ENCODE measurements at places on chromosomes 6 and 20. TPM values are rescaled to one million over a fixed set of nuclear protein-coding genes. Genes with fewer than 3 reads are reported as not detected.

- DNase-seq, result no peak
These were observed 65.1 kb downstream of the ZBTB2 start for GRCh38 chr6:151326116-151326825.

DNA sequence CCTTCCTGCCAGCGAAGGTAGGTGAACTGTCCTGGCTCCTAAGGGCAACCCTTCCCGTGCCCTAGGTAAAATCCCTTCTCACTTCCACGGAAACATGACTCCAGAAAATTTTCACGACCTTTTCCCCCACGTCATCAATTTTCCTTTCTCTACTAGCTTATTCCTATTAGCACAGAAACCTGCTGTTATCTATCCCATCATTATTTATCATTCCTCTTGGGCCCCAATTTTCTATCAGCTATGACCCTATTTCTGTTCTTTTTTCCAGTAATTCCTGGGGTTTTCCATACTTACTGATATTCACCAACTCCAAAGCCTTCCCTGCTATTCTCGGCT is 23.8 kb upstream of the GCM1 start:
- DNase-seq, result no peak

The C4A gene
- not detected for polyA plus RNA-seq

- DNase-seq, result no peak
These were observed 10.3 kb downstream of the C20orf203 start for GRCh38 chr20:32663335-32664011.

- peak; percentile 24 for DNase-seq
These were observed 7.1 kb downstream of the VNN2 start for GRCh38 chr6:132750455-132751248.

GRCh38 chr6:49541210-49541724 is 9.2 kb upstream of the C6orf141 start:
- DNase-seq, result no peak

- no peak for DNase-seq
These were observed 23.6 kb downstream of the DTD1 start for GRCh38 chr20:18611492-18611891.

DNA sequence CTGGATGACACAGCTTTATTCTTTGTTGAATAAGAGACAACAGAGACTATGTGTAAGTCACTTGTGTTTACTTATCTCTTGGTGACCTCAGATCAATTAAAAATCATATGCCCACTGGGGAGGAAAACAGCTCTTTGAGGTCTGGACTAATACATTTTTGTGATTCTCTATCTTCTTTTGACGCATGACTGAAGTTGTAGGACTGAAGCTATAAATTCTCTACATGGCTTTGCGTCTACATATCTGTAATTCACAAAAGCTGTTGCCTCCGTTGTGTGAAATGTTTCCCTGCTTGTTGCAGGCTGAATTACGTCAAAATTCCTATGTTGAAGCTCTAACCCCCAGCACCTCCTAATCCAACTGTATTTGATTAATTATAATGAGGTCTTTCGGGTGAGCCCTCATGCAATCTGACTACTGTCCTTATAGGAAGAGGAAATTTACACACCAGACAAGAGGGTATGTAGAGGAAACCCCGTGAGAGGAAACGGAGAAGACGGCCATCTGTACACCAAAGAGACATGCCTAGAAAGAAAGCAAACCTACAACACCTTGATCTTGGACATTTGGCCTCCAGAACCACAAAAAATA is 481.6 kb downstream of the PRKN start:
- no peak for DNase-seq

- DNase-seq, result no peak
These were observed 13.6 kb downstream of the PLEKHG1 start for GRCh38 chr6:150613269-150613668.

- no peak for DNase-seq
These were observed 2.0 kb downstream of the COL9A3 start for GRCh38 chr20:62818592-62819493.

DNA sequence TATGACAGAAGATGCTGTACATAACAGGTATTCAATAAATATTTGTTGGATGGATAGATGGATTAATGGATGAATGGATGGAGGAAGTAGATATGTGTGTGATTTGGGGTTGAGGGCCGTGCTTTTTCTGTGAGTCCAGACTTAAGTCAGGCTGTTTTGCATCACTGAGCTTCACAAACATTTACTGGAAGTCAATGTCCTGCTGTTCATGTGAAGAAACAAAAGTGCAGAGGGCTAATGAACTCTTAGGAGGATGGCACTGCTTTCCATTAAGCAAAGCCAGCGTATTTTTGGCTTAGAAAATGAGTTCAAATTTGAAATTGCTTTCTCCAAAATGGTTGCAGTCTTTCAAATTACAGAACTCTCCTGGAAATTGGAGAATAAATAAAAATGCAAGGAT is 260.6 kb upstream of the SASH1 start:
- DNase-seq, result no peak

- no peak for DNase-seq
These were observed 34.9 kb upstream of the MTHFD1L start for GRCh38 chr6:150830439-150831165.

The OXT gene
- not detected for polyA plus RNA-seq

DNA sequence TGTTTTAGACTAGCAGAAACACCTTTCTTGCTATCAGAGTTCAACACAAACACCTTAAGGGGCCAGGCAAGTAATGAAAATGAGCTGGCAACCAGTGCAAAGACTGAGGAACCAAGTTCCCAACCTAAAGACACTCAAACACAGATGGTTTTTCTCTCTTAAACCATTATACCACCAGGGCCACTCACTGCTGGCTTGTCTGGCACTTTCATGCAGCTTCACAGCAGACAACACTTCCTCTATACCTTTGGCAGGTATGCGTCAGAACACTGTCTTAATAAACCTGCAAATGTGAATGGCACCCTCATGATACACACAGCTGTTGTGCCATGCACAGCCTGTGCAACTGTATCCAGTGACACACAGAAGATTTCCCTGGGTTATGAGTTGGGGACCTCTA is 41.6 kb downstream of the NFATC2 start:
- peak; percentile 54 for DNase-seq

- DNase-seq, result no peak
These were observed 268.4 kb downstream of the SOX4 start for GRCh38 chr6:21861942-21862341.

- DNase-seq, result no peak
These were observed 217.3 kb downstream of the ARID1B start for GRCh38 chr6:156994215-156995076.

- DNase-seq, result no peak
These were observed 57.6 kb downstream of the CPNE5 start for GRCh38 chr6:36781669-36782068.

GRCh38 chr6:48610846-48611245 is 499.8 kb upstream of the PTCHD4 start:
- DNase-seq, result no peak

The SPATA25 gene
- polyA plus RNA-seq, result not detected

- no peak for DNase-seq
These were observed 38.4 kb upstream of the SLC22A16 start for GRCh38 chr6:110514818-110515217.

The DEFB124 gene
- polyA plus RNA-seq, result not detected

DNA sequence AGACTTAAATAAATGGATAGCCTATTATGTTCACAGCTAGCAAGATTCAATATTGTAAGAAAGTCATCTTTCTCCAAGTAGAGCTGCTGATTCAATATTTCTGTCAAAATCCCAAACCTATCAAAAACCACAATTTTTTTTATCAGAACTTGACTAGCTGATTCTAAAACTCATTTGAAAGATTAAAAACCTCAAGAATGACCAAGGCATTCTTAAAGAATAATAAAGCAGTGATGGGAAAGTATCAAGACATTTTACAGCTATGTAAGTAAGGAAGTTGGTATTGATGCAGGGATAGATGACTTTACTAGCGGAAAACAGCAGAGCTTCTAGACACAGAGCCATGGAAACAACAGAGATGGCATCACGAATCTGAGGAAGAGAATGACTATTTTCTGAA is 64.7 kb downstream of the SAMD3 start:
- no peak for DNase-seq

DNA sequence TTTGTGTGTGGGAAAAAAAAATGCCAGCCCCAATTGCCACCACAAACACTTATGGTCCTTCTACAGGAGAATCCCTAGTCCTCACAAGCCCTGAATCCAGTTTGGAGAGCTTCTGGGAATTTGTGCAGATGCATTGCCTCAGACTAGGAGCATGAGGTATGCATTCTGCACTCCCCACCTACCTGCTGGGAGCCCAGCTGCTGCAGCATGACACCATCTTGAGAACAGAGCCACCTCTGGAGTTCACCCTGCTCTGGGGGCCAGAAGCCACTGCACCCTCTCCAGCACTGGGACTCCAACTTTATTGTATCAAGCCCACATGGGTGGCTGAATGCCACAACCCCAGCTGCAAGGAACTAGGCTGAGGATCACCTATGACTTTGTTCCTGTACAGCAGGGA is 568.5 kb upstream of the ID4 start:
- DNase-seq, result no peak

The COL12A1 gene
- polyA plus RNA-seq, result not detected

The SPATS1 gene
- not detected for polyA plus RNA-seq

- DNase-seq, result no peak
These were observed 56.2 kb downstream of the COL12A1 start for GRCh38 chr6:75149696-75150095.

GRCh38 chr6:1190366-1190765 is 121.5 kb upstream of the FOXQ1 start:
- no peak for DNase-seq

The GATA5 gene
- not detected for polyA plus RNA-seq

- no peak for DNase-seq
These were observed 27.2 kb upstream of the CHD6 start for GRCh38 chr20:41645372-41645771.

- DNase-seq, result no peak
These were observed 73.9 kb upstream of the IPCEF1 start for GRCh38 chr6:154430481-154430919.

All from CD4-positive, CD25-positive, alpha-beta regulatory T cell (primary cell).